ENCODE measurements at places on chromosomes 1 and 21.

DNA sequence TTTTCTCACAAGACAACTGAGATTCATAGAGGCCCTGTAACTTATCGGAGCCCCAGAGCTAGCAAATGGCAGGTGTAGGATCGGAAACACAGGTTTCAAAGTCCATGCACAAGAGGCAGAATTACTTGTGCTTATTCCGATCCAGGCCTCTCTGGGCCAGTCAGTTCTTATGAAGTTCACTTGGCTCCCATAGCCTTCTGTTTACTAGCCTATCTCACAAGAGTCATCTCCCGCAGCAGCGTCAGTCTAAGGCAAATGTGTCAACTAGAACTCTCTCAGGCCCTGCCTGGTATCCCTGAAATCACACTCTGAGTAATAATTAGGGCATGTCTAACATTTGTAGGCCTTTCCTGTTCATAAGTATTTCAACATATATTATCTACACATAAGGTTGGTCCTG, 43.3 kb downstream of the PHC2 start:
- DNase-seq, result no peak

DNA sequence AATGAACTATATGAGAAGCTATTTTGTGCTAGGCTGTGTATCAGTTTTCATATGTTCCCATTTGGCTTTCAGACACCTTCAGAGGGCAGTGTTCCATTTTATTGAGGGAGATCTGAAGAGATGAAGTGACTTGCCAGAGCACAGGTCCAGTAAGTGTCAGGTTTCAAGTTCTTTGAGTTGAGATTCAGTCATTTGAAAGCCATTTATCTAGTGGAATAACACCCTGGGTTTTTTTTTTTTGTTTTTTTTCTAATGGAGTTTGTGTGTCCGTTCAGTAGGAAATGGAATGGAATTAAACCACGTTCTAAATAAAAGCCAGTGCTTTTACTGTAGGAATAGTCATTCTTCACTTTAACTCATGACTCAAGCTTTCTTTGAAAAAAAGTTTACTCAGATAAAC, 652.9 kb upstream of the USP24 start:
- DNase-seq, result no peak

DNA sequence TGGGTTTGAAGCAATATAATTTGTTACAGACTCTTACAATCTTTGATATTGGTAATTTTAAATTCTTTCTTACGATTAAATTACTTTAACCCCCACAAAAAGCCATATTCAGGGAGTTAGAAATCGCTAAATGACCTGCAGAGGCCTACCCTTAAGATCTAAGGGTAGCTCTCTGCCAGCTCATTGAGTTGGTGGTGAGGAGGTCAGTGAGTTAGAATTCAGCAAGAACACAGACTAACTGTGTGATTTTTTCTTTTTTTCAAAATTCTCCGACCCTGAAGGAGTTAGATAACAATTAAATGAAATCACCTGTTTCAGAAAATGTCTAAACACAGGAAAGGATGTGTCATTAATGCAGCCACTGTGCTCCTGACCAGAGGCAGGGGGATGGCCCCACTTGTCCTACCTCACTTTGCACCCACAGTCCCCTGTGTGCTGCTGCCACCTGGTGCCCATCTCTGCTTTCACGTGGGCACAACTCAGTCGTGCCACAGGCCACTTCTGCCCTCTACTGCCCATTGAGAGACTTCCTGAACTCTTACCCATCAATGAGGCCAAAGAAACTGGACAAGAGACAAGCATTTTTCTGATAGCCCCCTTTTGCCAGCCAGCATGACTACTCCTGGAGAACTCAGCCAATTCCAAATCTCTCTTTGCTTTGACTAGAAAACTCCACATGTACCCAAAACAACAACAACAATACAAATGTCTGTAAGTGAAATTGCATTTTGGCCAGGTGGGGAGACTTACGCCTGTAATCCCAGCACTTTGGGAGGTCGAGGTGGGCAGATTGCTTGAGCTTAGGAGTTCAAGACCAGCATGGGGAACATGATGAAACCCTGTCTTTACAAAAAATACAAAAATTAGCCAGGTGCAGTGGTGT, 8.4 kb downstream of the CFAP45 start:
- DNase-seq, result no peak

GRCh38 chr1:1302951-1303509, 4.7 kb downstream of the ACAP3 start:
- no peak for DNase-seq
